ENCODE measurements at places on chromosomes 6 and 20. TPM values are rescaled to one million over a fixed set of nuclear protein-coding genes. Genes with fewer than 3 reads are reported as not detected.

Gene HLA-DOA
- 0.07 TPM for total RNA-seq

Gene TNXB
- 0.05 TPM for total RNA-seq

Gene BPHL
- 17.4 TPM for total RNA-seq

Gene SESN1
- 17.7 TPM for total RNA-seq

Gene SAMHD1
- 7.4 TPM for total RNA-seq

Gene BCLAF1
- 70.1 TPM for total RNA-seq

Gene B3GAT2
- total RNA-seq = not detected

Gene PPP1R3G
- 0.28 TPM for total RNA-seq

Gene PAX1
- total RNA-seq = not detected
